Renal pelvis (tissue), 12 donors: ENCODE measurements at places on chromosomes 13 and 19. TPM values are rescaled to one million over a fixed set of nuclear protein-coding genes. Genes with fewer than 3 reads are reported as not detected.

The ZNF878 gene
- 2.4 TPM for polyA plus RNA-seq

The OVOL3 gene
- polyA plus RNA-seq, result 0.26 TPM

The ZNF829 gene
- polyA plus RNA-seq, result 7.6 TPM

The METTL21C gene
- polyA plus RNA-seq, result 0.52 TPM

The FRY gene
- polyA plus RNA-seq, result 64.7 TPM

The GPC5 gene
- polyA plus RNA-seq, result 4.4 TPM

The KASH5 gene
- not detected for polyA plus RNA-seq

The KLK4 gene
- polyA plus RNA-seq, result not detected

The C3 gene
- 23.3 TPM for polyA plus RNA-seq

The CLIP3 gene
- polyA plus RNA-seq, result 53.5 TPM

DNA sequence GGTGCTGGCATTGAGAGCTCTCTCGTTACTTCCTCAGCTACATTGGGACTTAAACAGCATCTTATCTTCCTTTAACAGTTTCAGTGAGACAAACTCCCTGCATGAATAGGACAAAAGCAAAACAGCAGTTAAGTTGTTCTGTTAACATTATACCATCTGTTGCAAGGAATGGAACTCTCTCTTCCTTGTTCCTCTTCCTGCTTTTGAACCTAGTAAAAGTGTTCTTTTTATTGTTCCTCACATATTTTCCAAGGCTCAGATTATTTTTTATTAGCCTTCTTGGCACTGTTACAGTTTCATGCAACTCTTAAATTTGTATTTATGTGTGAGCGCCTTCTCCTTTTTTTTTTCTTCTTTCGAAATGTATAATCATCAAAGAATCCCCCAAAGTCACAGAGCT lies 202.6 kb upstream of the UFM1 start:
- DNase-seq, result no peak

DNA sequence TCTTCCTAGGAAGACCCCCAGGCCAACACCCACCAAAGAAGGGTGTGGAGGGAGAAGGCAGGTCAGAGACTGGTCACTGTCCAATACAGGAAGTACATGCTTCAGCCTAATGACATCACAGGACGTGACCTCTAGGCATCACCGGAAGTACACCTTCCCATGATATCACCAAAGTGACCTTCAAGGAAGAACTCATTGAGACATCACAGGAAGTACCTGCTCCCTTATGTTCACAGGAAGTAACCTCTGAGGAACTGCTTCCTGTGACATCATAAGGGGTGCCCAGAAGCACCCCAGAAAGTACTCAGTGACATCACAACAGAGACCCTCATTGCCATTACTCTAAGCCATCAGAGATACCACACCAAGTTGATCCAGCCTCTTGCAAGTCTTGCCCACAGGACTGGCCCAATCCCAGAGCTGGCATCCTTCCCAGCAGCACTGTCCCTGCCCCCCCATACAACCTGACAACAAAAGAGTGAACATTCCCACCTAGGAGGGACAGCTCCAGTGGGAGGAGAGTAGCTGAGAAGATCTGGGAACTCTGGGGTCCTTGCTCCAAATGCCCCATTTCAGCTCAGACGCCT lies 24.2 kb upstream of the NANOS2 start:
- DNase-seq, result no peak

GRCh38 chr13:84137292-84137691 lies 255.0 kb upstream of the SLITRK1 start:
- no peak for DNase-seq

- DNase-seq, result no peak
Observed at GRCh38 chr13:47696674-47697073, 304.4 kb downstream of the SUCLA2 start.

DNA sequence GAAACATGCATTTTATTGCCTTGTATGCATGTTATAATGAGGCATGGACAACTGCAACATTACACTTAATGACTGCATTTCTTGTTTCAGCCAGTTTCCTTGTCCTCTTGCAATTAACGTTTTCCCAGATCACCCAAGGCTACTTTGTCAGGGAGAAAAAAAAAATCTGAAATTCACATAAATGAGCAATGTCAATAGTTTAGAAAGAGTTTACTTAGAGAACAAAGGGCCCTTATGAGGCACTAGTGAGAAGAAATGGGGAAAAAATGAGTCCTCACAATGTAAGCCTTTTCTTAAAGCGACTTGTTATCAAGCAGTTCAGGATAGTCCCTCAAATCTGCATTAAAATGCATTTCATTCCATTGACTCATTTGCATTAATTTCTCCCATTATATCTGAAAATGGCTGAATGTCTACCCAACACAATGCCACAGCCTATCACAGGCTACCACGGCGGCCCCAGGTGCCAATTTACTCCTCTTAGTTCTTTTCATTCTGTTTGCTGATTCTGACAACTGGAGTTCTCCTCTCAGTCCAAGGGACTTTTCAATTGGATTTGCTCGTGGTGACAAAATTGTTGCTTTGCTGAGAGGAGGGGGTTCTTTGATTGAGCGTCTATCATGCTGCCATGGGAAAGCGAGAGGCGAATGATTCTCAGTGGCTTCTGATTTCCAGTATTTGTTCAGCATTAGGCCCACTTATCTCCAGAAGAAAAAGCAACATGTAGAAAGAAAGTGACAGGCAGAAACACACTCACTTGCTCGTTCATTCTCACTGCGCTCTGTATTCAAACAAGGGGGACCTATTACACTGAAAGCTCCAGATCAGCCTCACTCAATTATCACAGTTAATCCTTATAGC lies 107.1 kb downstream of the DACH1 start:
- DNase-seq, result no peak

- DNase-seq, result no peak
Observed at GRCh38 chr13:50783717-50784290, 59.7 kb downstream of the DLEU7 start.

GRCh38 chr19:510606-511100 lies 3.4 kb downstream of the TPGS1 start:
- DNase-seq, result no peak

DNA sequence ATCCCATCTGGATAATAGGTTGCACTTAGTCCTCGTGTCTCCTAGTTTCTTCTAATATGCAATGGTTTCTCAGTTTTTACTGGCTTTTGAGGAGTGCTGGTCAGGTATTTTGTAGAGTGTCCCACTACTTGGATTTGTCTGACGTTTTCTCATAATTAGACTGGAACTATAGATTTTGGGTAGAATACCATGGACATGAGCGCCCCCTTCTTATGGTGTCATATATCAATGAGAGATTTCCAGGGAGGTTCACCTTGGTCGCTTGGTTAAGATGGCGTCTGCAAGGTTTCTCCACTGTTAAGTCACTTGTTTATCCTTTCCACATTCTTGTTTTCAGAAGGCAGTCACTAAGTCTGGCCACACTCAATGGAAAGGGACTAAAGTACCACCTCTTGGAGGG lies 6.7 kb downstream of the SOHLH2 start:
- DNase-seq, result no peak

DNA sequence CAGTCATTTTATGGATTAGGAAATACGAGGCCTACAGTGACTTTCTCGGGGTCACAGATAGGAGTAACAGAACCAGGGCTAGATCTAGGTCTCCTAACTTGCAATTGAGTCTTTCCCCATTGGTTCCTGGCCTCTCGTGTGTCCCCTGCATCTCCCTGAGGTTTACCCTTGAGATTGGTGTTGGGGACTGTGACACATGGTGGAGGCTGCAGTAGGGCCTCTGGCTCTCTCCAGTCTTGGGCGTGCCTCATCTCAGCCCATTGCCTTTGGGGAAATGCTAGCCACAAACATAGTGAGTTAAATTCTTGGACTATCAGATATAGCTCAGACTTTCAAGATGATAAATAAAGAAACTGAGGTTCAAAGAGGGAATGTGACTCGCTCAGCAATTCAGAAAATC lies 212.1 kb downstream of the KCNRG start:
- no peak for DNase-seq

DNA sequence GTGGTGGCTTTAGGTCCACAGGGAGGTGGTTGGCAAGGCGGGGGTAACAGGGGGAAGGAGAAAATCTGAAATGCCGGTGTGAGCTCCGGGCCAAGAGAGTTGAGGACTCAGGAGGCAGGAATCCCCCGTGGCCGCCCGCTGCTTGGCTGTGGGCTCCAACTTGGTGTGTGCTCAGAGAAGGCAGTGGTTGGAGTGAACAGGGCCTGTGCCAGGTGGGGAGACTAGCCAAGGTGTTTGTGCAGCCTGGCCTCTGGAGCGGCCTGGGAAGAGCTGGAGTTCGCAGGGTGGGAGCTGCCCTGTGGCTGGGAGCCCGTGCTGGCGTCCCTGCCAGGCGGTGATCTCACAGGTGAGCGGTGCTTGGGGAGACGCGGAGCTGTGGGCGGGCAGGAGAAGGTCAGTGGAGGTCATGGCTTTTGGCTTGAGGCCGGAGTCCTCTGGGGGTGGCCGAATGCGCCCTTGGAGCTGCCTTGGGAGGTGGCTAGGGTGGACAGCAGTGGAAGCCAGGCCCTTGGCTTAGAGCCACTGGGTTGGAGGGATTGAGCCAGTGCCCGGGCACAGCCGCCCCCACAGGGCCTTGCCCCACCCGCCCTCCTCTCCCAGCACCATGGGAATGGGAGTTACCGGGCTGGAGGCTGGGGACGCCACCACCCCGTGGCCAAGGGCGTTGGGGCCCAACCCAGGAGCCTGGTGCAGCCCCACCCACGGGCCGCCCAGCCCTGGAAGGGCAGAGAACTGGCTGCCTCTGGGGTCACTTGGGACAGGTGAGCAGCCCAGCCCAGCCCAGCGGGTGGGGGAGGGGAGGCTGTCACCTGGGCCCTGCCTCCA lies 7.1 kb upstream of the CIRBP start:
- no peak for DNase-seq

- DNase-seq, result peak; percentile 91
Observed at GRCh38 chr19:54266133-54266532, 9.1 kb upstream of the LILRB5 start.

GRCh38 chr13:35524171-35524570 lies 47.7 kb upstream of the MAB21L1 start:
- no peak for DNase-seq

- DNase-seq, result no peak
Observed at GRCh38 chr19:18388960-18389725, 3.2 kb downstream of the GDF15 start.

DNA sequence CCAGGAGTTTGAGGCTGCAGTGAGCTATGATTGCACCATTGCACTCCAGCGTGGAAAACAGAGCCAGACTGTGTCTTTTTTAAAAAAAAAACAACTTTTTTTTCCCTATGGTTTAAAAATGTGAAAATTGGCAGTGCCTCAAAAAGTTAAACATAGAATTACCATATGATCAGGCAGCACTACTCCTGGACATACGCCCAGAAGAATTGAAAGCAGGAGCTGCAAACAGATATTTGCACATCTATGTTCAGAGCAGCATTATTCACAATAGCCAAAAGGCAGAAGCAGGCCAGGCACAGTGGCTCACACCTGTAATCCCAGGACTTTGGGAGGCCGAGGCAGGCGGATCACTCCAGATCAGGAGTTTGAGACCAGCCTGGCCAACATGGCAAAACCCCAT lies 3.8 kb upstream of the RETN start:
- DNase-seq, result no peak

DNA sequence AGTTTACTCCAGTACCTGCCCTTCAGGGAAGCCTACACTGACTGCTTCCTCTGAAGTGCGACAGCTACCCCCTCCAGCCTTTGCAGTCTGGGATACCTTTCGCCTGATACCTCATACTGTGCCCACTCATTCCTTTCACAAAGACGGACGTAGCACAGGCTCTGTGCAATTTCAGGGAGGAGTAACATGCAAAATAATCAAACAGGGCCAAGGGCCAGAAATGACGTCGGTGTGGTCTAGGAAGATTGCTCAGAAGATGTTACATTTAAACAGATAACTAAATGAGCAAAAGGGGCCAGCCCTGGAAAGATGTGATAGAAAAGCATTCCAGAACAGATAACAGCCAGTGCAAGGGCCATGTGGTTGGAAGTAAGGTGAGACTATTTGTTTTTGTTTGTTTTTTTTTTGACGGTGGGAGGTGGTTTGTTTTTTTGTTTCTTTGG lies 6.6 kb upstream of the DDX39A start:
- no peak for DNase-seq

DNA sequence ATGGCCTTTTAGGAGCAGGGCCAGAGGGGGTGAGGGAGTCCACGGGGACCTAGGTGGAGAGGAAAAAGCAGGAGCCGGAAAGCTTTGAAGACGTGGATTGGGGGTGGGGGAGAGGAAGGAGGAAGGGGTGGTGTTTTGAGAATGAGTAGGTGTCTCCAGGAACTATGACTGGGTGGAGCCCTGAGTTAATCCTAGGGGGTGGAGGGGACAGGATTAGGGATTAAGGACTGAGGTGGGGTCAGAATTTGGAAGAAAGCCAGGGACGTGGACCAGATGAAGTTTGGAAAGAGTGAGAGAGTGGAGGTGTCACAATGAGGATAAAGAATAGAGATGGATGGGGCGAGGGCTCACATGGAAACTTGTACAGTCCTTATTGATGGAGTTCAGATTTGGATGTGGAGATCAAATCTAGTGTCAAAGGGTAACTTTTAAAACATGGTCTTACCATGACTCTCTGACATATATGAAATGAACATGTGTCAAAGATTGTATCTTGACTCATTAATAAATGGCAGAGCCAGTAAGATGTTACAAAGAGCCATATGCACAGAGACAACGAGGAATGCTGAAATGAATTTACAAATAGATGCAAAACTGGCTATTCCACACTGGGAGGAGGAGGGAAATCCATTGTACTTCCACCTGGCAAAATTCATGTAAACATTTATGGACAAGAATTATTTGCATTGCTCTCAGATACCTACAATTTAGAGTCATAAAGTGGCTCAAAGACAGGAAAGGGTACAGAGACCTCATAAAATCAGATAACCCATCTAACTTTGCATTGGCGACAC lies 1.7 kb upstream of the KLK13 start:
- DNase-seq, result no peak

GRCh38 chr13:44618326-44618725 lies 42.2 kb upstream of the TSC22D1 start:
- DNase-seq, result no peak

DNA sequence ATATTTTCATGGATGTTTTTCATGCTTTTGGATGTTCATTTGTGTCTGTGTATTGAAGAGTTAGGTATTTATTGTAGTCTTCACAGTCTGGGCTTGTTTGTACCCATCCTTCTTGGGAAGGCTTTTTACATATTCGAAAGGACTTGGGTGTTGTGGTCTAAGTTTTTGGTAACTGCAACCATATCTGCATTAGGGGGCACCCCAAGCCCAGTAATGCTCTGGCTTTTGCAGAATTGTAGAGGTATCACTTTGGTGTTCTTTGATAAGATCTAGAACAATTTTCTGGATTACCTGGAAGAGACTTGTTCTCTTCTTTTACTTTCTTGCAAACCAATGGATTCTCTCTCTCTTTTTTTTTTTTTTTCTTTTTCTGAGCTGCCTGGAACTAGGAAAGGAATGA lies 581.3 kb downstream of the DACH1 start:
- no peak for DNase-seq

- DNase-seq, result no peak
Observed at GRCh38 chr13:33697926-33698325, 120.0 kb upstream of the RFC3 start.

- DNase-seq, result no peak
Observed at GRCh38 chr19:6264803-6265202, 15.0 kb downstream of the MLLT1 start.

- DNase-seq, result no peak
Observed at GRCh38 chr19:44757735-44758505, 9.4 kb downstream of the BCL3 start.
